ELR (cell line): ENCODE measurements at places on chromosomes 4 and X.
A peak's percentile ranks its signal among the peaks of the same experiment; 100 is the strongest.

DNA sequence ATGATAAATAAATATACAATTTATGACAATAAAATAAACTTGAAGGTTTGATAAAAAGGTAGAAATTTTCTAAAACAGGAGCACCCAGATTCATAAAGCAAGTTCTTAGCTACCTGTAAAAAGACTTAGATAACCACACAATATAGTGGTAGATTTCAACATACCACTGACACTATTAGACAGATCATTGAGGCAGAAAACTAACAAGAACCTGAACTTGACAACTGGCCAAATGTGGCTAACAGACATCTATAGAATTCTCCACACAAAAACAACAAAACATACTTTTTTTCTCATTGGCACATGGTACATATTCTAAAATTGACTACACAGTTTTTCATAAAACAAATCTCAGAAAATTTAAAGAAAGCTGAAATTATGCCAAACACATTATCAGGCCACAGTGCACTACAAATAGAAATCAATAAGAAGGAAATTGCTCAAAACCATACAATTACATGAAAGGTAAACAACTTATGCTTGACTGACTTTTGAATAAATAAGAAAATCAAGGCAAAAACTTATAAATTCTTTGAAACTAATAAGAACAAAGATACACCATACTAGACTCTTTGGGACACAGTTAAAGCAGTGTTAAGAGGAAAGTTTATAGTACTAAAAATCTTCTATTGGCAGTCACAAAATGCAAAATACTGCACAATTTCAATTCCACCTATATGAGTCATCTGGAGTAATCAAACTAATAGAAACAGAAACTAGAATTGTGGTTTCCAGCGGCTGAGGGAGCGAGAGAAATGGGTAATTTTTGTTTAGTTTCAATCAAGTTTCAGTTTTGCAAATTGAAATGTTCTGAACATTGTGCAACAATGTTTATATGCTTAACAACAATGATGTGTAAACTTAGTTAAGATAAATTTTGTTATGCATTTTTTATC lies 925.6 kb downstream of the SH3BGRL start:
- DNase-seq: no peak

DNA sequence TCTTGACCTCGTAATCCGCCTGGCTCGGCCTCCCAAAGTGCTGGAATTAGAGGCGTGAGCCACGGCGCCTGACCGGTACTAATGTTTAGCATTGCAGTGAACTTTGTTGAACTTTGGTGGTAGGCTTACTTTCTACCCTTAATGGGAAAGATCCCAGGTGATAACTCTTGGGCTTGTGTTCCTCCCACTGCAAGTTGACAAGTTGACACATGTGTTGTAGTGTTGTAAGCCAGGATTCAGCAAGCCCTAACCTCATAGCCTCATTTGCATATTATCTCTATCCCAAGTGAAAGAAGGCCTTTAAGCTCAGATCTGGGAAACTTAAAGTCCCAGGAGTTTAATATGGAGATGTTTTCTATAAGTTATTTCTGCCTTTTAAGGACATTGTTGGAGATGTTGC lies 80.0 kb upstream of the CLCN4 start:
- no peak for DNase-seq

- peak; percentile 2 for DNase-seq
These were observed 209.0 kb downstream of the PPARGC1A start for GRCh38 chr4:23680671-23681518.

DNA sequence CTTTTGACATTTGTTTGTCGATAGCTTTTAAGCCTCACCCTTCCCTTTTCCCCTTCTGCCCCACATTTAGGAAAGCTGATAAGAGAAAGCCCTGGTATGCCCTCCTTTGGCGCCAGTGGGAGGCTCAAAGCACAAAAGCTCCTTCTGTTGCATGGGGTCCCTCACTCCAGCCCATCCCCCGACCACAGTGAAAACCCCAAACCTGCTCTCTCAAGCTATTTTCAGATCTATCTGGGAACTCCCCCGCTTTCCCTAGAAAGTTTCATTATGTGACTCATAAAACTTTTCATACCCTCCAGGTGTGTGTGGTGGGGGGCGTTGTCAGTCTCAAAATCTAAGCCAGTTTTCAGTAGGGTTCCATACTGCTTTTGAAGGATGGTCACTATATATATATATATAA lies 259.0 kb upstream of the PCDH7 start:
- no peak for DNase-seq

GRCh38 chrX:11375614-11376119 lies 82.5 kb downstream of the AMELX start:
- no peak for DNase-seq

DNA sequence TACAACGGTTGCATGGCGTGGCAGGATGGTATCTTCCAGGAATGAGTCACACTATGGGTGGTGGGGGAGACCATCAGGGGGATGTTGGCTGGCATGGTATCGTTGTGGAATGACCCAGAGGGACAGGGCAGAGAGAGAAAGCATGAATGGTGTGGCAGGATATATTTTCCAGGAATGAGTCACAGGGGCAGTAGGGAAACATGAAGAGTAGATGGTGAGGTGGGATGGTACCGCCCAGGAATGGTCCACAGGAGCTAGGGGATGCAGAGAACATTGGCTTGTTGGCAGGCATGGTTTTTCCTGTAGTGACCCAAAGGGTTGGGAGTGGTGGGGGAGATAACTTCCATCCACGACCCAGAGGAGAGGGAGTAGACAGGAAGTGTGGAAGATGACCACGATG lies 62.4 kb downstream of the MAOA start:
- no peak for DNase-seq
